ENCODE measurements at places on chromosomes 5 and 9.

DNA sequence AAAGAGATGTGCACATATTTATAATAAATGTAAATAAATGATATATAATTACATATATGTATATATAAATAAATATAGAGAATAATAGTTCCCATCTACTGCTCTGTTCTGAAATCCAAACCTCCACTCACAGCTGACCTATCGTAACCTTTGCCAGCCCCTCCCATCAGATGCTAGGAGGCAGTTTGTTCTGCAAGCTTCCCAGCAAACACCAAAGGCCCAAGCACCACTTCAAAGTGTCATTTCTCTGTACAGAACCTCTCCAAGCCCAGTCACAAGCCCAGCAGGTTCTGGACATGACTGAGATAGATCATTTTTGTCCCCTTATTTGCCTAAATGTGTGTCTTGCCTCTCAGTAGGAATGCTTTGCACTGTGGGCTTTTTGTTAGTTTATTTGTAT lies 62.4 kb downstream of the MFAP3 start:
- DNase-seq = no peak

DNA sequence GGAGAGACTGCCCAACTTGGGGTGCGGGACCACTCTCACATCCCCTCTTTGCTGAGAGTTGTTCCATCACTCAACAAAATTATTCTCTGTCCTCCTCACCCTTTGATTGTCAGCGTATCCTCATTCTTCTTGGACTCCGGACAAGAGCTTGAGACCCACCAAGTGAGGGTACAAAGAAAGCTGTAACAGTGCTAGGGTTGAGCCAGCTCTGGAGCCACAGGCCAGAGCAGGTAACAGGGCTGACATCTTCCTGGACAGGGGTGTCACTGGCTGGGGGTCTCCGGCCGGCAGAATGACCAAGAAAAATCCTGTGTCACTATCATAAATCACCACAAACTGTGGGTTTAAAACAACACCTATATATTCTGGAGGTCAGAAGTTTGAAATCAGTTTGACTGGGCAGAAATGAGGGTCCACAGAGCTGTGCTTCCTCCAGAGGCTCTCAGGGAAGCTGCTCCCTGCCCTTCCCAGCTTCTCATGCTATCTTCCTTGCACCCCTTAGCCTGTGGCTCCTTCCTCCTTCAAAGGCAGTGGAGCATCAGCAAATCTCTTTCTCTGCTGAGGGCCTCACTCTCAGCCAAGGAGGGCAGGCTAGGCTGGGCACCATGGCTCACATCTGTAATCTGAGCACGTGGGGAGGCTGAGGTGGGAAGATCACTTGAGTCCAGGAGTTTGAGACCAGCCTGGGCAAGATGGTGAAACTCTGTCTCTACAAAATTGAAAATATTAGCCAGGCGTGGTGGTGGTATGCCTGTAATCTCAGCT lies 4.1 kb upstream of the BBLN start:
- DNase-seq = no peak

GRCh38 chr9:29211580-29212396 lies 1638.5 kb upstream of the C9orf72 start:
- peak; percentile 30 for DNase-seq

- DNase-seq = no peak
Measured at GRCh38 chr5:172979778-172980177, 3.8 kb upstream of the ATP6V0E1 start.

DNA sequence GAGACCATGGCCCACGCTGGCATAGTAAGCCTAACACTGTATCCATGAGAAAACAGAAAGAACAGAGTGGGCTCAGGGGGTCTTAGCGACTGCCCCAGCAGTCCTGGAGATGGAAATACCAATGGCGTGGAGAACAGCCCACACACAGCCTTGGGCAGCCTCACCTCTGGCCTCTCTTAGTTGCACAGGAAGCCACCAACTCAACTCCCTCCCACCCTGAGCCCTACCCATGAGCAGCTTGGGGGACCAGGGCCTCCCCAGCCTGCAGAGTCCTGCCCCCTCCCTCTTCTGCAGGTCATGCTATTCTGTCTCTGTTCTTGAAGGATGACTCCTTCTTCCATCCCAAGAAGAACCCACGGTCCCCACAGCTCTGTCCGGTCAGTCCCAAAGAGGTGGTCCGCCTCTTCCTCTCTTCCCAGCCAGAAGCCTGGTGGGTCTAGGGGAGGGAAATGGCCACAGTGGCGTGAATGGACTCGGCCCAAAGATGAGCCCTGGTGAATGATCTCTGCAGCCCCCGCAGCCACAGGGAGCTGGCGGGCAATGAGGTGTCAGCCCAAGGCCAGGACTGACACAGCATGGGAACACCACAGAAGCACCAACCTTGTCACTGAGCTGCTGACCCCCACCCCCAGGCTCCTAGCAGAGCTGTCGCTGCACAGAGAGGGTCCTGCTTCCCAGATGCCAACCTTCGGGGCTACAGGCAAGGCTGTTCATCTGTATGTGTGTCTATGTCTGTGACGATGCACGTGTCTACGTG lies 131.2 kb downstream of the ROR2 start:
- DNase-seq = no peak

GRCh38 chr9:94504358-94504757 lies 50.5 kb upstream of the PCAT7 start:
- no peak for DNase-seq

GRCh38 chr5:28369418-28369817 lies 1331.0 kb upstream of the CDH9 start:
- peak; percentile 6 for DNase-seq

- no peak for DNase-seq
Measured at GRCh38 chr5:134463176-134463720, 51.6 kb upstream of the CDKN2AIPNL start.

GRCh38 chr5:146948666-146949065 lies 70.1 kb upstream of the PPP2R2B start:
- DNase-seq = no peak

- DNase-seq = no peak
Measured at GRCh38 chr5:93305984-93306383, 275.0 kb downstream of the NR2F1-AS1 start.

- DNase-seq = peak; percentile 82
Measured at GRCh38 chr9:18260521-18260920, 213.4 kb upstream of the ADAMTSL1 start.

- peak; percentile 48 for DNase-seq
Measured at GRCh38 chr9:13705373-13705772, 425.9 kb upstream of the MPDZ start.

DNA sequence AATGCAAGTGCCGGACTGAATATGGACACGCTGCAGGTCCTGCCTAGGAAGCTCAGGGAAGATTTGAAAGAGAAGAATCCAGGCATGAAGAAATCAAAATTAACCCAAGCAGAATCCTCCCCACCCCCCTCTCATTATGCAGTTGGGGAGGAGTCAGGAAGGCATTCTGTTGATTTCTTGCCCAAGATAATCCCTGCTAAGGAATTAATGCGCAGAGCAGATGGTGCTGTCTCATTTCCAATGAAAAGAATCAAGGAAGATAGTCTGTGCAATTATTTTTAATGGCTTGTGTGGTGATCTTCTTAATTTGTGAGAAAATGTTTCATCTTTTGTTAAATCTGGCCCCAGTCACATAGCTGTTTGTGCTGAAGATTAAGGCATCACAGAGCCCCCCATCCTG lies 145.0 kb downstream of the ZNF462 start:
- DNase-seq = no peak

DNA sequence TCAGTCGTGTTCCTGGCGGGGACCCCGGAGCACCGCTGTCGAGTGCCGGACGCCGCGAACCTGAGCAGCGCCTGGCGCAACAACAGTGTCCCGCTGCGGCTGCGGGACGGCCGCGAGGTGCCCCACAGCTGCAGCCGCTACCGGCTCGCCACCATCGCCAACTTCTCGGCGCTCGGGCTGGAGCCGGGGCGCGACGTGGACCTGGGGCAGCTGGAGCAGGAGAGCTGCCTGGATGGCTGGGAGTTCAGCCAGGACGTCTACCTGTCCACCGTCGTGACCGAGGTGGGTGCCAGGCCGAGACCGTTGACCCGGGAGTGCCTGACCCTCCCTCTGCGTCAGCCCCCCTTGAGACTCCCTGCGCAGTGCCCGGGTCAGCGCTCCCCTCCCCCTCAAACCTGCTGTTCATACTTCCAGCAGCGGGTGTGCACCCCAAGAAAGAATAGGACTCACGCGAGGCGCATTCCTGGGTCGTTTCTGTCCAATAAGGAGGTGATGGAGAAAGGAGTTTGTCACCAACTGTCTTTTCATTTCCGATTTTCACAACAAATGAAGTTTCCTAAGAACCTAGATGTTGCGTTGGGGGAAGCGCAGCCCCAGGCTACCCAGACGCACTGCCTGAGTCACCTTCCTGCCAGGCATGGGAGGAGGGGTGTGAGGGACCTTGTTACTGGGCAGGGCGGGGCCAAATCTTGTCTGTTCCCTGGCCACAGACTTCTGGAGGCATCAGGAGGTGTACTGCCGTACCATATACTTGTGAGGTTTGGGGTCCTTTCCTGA lies 722 bp downstream of the SLC22A4 start:
- peak; percentile 80 for DNase-seq

GRCh38 chr9:130243015-130243881 lies 22.3 kb upstream of the HMCN2 start:
- DNase-seq = peak; percentile 46

DNA sequence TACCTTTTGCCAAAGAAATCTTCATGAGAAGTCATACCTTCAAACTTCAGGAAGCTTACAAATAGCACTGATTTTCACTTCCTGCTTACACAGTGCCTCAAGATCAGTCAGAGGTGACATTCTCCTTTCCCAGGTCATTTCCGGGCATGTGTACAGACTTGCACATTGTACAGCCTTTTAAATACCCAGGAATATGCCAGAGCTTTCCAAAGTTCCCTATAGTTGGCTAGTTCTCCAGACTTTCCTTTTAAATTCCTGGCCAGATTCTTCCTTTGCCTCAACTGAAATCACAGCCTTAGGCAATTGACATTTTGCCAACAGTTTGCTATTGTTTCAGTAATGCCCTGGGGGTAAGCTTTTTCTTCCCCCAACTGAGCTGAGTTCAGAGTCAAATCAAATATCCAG lies 47.2 kb downstream of the RFX3 start:
- peak; percentile 23 for DNase-seq

GRCh38 chr5:124910354-124911016 lies 164.0 kb upstream of the ZNF608 start:
- DNase-seq = no peak

GRCh38 chr9:76887003-76887821 lies 18.7 kb downstream of the PRUNE2 start:
- no peak for DNase-seq

- no peak for DNase-seq
Measured at GRCh38 chr9:69594180-69594579, 78.0 kb downstream of the APBA1 start.

DNA sequence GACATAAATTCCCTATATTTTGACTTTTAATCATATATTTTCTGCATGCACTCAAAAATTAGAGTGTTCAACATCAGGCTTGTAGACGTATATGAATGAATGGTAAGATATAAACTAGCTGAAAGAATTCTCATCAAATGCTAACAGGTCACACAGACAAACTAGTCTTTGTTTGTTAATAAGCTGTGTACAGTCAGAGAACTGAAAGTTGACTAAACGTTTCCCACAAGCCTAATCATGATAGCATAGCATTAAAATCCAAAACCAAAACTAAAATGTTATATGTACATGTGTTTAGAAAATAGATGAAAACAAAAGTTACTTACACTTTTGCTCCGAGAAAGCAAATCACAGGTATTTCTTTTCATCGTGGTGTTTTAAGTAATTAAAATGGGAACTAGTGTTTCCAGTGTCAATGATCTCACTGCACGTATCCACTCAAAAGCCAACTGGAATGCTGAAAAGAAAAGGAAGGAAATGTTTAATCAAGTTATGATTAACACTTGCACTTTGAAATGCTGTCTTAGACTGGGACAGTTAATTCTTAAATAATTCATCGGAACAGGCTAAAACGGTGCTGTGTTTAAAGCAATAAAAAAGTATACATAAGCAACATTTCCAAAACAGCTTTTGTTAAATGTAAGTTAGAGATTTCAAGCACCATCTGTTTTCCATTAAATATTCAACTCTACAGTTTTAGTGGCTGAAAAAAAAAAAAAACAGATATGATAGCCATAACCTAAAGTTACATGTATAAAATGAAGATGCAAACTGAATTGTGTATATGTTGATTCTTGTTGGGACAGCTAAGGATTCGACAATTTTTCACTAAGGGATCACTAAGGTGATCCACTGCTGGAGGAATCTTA lies 291.9 kb upstream of the PDE4D start:
- DNase-seq = peak; percentile 13

- DNase-seq = peak; percentile 18
Measured at GRCh38 chr5:91382530-91383026, 539 bp downstream of the ARRDC3 start.

DNA sequence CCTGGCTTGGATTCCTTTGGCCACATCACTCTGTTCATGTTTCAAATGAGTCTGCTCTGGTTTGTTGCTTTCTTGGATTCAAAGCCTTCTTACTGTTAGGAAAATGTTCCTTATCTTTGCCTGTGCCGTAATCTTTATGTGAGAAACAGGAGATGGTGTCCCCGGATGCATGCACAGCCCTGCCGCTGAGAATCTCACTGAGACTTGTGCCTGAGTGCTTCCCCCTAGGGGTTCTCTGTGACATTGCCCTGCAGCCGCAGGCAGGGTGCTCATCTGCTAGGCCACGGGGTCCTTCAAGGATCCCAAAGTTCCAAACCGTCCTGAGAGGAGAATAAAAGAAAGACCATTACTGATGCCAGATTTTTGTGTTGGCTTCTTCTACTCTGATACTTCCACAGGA lies 81.4 kb upstream of the ANKRD55 start:
- DNase-seq = no peak

- no peak for DNase-seq
Measured at GRCh38 chr5:1181451-1182359, 19.7 kb upstream of the SLC6A19 start.

DNA sequence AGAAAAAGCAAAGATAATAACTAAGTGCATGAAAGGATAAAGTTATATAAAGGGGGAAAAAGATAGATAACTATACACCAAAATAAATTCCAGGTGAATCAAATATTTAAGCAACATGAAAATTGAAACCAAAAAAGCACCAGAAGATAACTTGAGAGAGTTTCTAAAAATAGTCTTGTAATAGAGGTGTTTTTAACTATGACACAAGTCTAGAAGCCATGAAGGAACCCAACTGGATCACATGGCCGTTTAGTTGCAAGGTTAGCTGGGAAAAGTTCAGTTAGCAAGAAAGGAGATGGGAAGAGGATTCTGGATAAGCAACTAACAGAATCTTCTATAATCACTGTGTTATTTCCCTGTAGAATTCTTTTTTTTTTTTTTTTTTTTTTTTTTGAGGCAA lies 9.2 kb upstream of the RASA1 start:
- DNase-seq = no peak

DNA sequence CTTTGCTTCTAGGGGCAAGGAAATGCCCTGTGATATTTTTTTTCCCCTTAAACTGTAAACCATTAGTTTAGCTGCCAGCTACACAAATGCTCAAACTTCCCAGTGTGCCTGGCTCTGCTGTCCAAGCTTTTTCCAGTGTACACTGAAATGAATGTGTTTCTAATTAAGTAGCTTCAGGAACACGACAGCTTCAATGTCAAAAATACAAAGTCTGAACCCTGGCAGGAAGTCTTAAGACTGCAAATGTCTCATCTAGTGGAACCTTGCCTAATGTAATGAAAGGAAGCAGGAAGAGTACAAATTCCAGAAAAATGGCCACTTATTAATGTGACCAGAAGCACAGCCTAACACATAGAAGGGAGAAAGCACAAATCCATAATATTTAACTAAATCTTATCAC lies 255.2 kb downstream of the CRB2 start:
- peak; percentile 63 for DNase-seq

- DNase-seq = no peak
Measured at GRCh38 chr9:130008538-130008937, 34.5 kb downstream of the FNBP1 start.

- DNase-seq = no peak
Measured at GRCh38 chr5:143820451-143820850, 8.5 kb downstream of the HMHB1 start.
